ENCODE measurements at places on chromosomes 7 and 10. TPM values are rescaled to one million over a fixed set of nuclear protein-coding genes. Genes with fewer than 3 reads are reported as not detected.

- H3K27ac ChIP-seq, result no peak overlapping the region
- H3K4me1 ChIP-seq, result no peaks in the 10 kb centered on the region
- no peaks in the 10 kb centered on the region for H3K27me3 ChIP-seq
Measured at GRCh38 chr10:19803676-19804075, 12.6 kb upstream of the PLXDC2 start.

- H3K27me3 ChIP-seq, result peaks cover 3% of the 10 kb centered on the region
- no peak overlapping the region for H3K27ac ChIP-seq
- no peak overlapping the region for H3K4me3 ChIP-seq
- no peak for DNase-seq
Measured at GRCh38 chr10:13871011-13871410, 284.2 kb downstream of the PRPF18 start.

- H3K27ac ChIP-seq, result no peak overlapping the region
- no peaks in the 10 kb centered on the region for H3K27me3 ChIP-seq
- no peaks in the 10 kb centered on the region for H3K36me3 ChIP-seq
- DNase-seq, result no peak
- no peak overlapping the region for H3K4me3 ChIP-seq
- no peaks in the 10 kb centered on the region for H3K4me1 ChIP-seq
Measured at GRCh38 chr10:82221601-82222149, 346.7 kb downstream of the NRG3 start.

DNA sequence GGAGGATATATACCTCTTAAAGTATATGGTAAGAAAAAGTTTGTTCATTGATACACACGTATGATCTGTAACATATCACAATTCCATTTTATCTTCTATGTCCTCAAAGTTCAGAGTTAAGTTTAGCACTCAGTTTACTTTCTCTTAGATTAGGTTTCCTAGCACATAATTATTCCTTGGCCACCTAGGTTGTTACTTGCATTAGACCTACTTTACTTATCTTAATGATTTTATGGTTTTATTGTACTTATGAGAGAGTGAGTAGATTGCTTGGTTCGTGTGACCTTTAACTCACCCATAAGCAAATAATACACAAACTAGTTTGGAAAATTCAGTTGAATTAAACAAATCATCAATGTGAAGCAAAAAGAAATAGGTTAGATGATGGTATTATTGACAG is 33.9 kb upstream of the SP4 start:
- H3K4me1 ChIP-seq, result no peaks in the 10 kb centered on the region
- no peak overlapping the region for H3K27ac ChIP-seq
- H3K4me3 ChIP-seq, result no peak overlapping the region
- DNase-seq, result no peak

GRM3 gene
- total RNA-seq, result not detected

CHN2 gene
- 3.6 TPM for total RNA-seq

GRCh38 chr7:89839329-89839728 is 314.9 kb upstream of the STEAP1 start:
- H3K27me3 ChIP-seq, result no peaks in the 10 kb centered on the region
- H3K4me1 ChIP-seq, result no peaks in the 10 kb centered on the region
- H3K27ac ChIP-seq, result no peak overlapping the region
- no peaks in the 10 kb centered on the region for H3K36me3 ChIP-seq

DNA sequence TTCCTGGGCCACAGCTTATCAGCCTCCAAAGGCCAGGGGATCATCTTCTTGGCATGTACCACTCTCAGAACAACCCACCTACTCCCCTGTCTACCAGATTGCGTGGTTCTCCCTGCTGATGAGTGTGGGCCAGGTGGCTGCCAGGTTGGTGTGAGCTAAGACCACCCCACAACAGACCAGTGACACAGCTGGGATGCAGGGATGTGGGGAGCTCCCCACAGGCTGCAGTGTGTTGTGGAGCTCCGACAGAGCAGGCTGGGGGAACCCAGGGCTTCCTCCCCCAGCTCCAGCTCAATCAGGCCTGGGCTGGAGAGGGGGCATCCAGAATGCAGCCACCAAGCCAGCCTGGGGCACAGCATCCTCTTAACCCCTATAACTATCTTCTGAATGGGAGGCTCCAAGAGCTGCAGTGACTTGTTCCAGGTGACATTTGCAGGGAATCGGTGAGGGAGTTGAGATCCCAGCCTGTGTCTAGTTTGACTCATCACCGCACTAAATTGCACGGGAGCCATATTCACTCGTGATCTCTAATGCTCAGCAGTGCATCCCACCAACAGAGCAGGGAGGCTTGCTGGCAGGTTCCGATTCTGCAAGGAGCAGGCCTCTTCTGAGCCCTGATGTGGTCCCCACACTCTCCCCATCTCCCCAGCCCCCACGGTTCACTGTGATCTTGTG is 596 bp upstream of the GDF2 start:
- no peak for DNase-seq
- no peaks in the 10 kb centered on the region for H3K36me3 ChIP-seq
- H3K4me3 ChIP-seq, result no peak overlapping the region
- no peak overlapping the region for H3K27ac ChIP-seq
- no peaks in the 10 kb centered on the region for H3K27me3 ChIP-seq

GRCh38 chr10:61342858-61343572 is 110.2 kb downstream of the TMEM26 start:
- no peak overlapping the region for H3K4me3 ChIP-seq
- H3K4me1 ChIP-seq, result peaks cover 11% of the 10 kb centered on the region
- H3K27ac ChIP-seq, result no peak overlapping the region
- H3K27me3 ChIP-seq, result peaks cover 3% of the 10 kb centered on the region

GRCh38 chr10:69073736-69074364 is 14.1 kb upstream of the SRGN start:
- DNase-seq, result no peak
- H3K27me3 ChIP-seq, result no peaks in the 10 kb centered on the region
- H3K4me3 ChIP-seq, result no peak overlapping the region
- H3K4me1 ChIP-seq, result peaks cover 16% of the 10 kb centered on the region

DNA sequence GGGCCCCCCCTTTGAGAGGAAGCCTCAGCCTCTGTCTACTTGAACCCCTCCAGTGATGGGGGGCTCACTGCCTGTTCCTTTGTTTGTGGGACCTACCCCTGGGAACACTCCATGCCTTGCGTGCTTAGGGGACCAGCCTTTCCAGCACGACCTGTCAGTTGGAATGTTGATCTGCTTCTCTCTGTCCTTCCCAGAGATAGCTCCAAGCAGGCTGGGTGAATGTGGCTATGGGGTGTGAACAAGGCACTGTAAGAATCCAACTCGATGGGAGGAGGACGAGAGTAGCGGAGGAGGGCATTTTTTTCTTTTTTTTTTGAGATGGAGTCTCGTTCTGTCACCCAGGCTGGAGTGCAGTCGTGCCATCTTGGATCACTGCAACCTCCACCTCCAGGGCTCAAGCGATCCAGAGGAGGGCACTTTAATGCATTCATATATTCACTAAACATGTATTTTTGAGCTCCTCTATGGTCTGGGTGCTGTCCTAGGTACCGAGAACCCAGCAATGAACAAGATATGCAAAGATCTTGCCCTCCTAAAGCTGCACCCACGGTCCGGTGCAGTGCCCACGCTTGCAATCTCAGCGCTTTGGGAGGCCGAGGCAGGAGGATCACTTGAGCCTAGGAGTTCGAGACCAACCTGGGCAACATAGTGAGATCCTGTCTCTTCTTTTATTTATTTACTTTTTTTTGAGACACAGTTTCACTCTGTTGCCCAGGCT is 8.5 kb downstream of the CLIP2 start:
- H3K4me3 ChIP-seq, result no peak overlapping the region
- peaks cover 7% of the 10 kb centered on the region for H3K4me1 ChIP-seq
- H3K36me3 ChIP-seq, result no peaks in the 10 kb centered on the region
- no peak for DNase-seq

- peaks cover 33% of the 10 kb centered on the region for H3K4me1 ChIP-seq
- no peaks in the 10 kb centered on the region for H3K27me3 ChIP-seq
- DNase-seq, result peak; percentile 20
- H3K36me3 ChIP-seq, result peaks cover 10% of the 10 kb centered on the region
- H3K4me3 ChIP-seq, result peak overlapping the region; percentile 78
Measured at GRCh38 chr7:149261316-149261828, 624 bp upstream of the ZNF783 start.

OR2A1 gene
- total RNA-seq, result 0.06 TPM

CYP2C19 gene
- total RNA-seq, result not detected

EIF3B gene
- total RNA-seq, result 158 TPM

GRCh38 chr7:141074997-141075396 is 1.1 kb downstream of the TMEM178B start:
- peak overlapping the region; percentile 63 for H3K4me3 ChIP-seq
- no peak overlapping the region for H3K27ac ChIP-seq
- peaks cover 25% of the 10 kb centered on the region for H3K4me1 ChIP-seq

DNA sequence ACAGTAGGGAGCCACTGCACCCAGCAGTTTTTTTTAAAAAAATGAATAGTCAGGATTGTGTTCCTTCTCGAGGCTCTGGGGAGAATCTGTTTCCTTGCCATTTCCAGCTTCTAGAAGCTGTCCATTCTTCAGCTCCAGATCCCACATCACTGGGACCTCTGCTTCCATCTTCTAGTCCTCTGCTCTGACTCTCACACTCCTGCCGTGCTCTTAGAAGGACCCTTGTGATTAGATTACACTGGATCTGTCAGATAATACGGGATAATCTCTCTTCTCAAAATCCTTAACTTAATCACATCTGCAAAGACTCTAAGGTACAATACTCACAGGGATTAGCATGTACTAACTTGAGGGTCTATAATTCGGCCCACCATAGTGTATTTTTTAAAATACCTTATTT is 158.9 kb upstream of the SP4 start:
- H3K27me3 ChIP-seq, result no peaks in the 10 kb centered on the region
- no peak overlapping the region for H3K4me3 ChIP-seq
- no peak for DNase-seq
- no peaks in the 10 kb centered on the region for H3K36me3 ChIP-seq
- H3K27ac ChIP-seq, result no peak overlapping the region
- H3K4me1 ChIP-seq, result no peaks in the 10 kb centered on the region

GRCh38 chr10:60645980-60646379 is 132.3 kb upstream of the CDK1 start:
- DNase-seq, result no peak
- H3K27me3 ChIP-seq, result no peaks in the 10 kb centered on the region
- H3K4me1 ChIP-seq, result peaks cover 33% of the 10 kb centered on the region
- H3K4me3 ChIP-seq, result no peak overlapping the region
- no peak overlapping the region for H3K27ac ChIP-seq

- H3K36me3 ChIP-seq, result no peaks in the 10 kb centered on the region
- no peaks in the 10 kb centered on the region for H3K27me3 ChIP-seq
- H3K4me3 ChIP-seq, result no peak overlapping the region
- H3K4me1 ChIP-seq, result no peaks in the 10 kb centered on the region
Measured at GRCh38 chr10:81215498-81215897, 659.5 kb upstream of the NRG3 start.

- H3K4me3 ChIP-seq, result no peak overlapping the region
- H3K27ac ChIP-seq, result no peak overlapping the region
- H3K4me1 ChIP-seq, result no peaks in the 10 kb centered on the region
- no peak for DNase-seq
- no peaks in the 10 kb centered on the region for H3K27me3 ChIP-seq
- no peaks in the 10 kb centered on the region for H3K36me3 ChIP-seq
Measured at GRCh38 chr7:91357901-91358300, 93.7 kb downstream of the FZD1 start.

SLC26A4 gene
- 1.3 TPM for total RNA-seq

DNA sequence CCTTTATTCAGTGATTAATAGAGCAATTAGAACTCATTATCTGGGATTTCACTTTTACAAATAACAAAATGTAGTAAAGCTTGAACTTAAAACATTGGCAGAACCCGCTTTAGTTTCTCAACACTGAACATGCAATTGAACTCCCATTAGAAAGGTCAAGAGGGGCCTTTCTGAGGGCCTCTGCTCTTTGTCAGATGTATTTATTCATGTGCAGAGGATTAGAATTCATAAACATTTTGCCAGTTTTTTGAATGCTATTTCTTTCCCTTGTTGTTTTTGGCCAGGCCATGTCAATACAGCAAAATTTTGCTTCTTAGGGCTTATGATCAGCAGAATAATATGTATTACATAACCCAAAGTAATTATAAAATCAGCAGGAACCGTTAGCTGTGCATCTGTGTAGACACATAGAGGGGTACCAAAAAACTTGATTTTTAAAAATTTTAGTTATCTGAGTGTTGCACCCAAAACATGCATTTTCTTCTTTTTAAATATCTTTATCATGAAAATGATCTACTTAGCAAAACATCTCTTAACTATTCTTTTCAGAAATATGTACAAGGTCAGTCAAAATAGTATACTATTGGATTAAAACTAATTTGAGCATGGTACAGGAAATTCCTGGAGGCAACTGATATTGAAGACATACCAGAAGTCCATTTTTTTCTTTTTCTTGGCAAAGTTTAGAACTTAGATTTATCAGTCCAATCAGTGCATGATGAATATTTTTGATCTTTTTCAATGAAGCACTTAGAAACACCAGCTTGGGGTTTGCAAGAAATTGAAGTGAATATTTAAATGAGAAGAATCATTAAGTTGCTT is 177.5 kb downstream of the TWIST1 start:
- no peak overlapping the region for H3K27ac ChIP-seq
- DNase-seq, result no peak
- no peak overlapping the region for H3K4me3 ChIP-seq
- H3K27me3 ChIP-seq, result no peaks in the 10 kb centered on the region
- H3K36me3 ChIP-seq, result no peaks in the 10 kb centered on the region

- H3K4me1 ChIP-seq, result no peaks in the 10 kb centered on the region
- no peak for DNase-seq
- H3K27ac ChIP-seq, result no peak overlapping the region
- H3K36me3 ChIP-seq, result no peaks in the 10 kb centered on the region
Measured at GRCh38 chr10:82206831-82207230, 331.8 kb downstream of the NRG3 start.

DNA sequence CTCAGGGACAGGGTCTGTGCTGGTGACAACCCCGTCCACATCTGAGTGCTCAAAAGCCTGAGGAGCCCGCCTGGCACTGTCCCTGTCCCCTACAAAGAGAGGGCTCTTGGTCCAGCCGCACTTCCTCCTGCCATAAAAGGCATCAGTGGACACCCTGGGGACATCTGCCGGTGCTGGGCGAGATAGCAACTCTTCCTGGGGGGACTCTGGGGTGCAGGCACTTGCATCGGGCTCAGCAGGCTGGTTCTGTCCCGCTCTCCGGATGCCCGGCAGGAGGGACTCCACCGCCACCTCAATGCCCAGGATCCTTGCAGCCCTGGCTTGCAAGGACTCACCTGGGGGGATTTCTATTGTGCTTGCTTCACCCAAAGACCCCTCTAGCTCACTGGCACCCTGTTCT is 32.8 kb downstream of the JCAD start:
- H3K36me3 ChIP-seq, result peaks cover 4% of the 10 kb centered on the region
- H3K4me1 ChIP-seq, result peaks cover 35% of the 10 kb centered on the region
- H3K4me3 ChIP-seq, result no peak overlapping the region
- H3K27me3 ChIP-seq, result peaks cover 69% of the 10 kb centered on the region

MAPK8 gene
- 32.3 TPM for total RNA-seq

GRCh38 chr10:115882021-115882420 is 391.0 kb downstream of the GFRA1 start:
- no peak overlapping the region for H3K4me3 ChIP-seq
- no peaks in the 10 kb centered on the region for H3K36me3 ChIP-seq
- no peaks in the 10 kb centered on the region for H3K4me1 ChIP-seq
- no peak overlapping the region for H3K27ac ChIP-seq

GRCh38 chr10:116164291-116164690 is 108.7 kb downstream of the GFRA1 start:
- no peaks in the 10 kb centered on the region for H3K27me3 ChIP-seq
- H3K36me3 ChIP-seq, result no peaks in the 10 kb centered on the region
- H3K4me3 ChIP-seq, result no peak overlapping the region
- H3K27ac ChIP-seq, result no peak overlapping the region
- no peak for DNase-seq
- no peaks in the 10 kb centered on the region for H3K4me1 ChIP-seq

DKK1 gene
- not detected for total RNA-seq

SOSTDC1 gene
- not detected for total RNA-seq
